Spleen (tissue), 13 donors: ENCODE measurements at places on chromosomes 6 and 20. TPM values are rescaled to one million over a fixed set of nuclear protein-coding genes. Genes with fewer than 3 reads are reported as not detected.

The MLN gene
- total RNA-seq: not detected

The FERMT1 gene
- total RNA-seq: 0.44 TPM

The TXNDC5 gene
- total RNA-seq: 189 TPM

The SIRPB1 gene
- total RNA-seq: 89.5 TPM

The ADGRF5 gene
- 63.0 TPM for total RNA-seq

The MICB gene
- 14.9 TPM for total RNA-seq

The POM121L2 gene
- not detected for total RNA-seq

The SPEF1 gene
- not detected for total RNA-seq

The MRPL14 gene
- total RNA-seq: 20.2 TPM

The RNF8 gene
- 14.7 TPM for total RNA-seq

The PBOV1 gene
- not detected for total RNA-seq

The C2 gene
- 139 TPM for total RNA-seq

The FNDC1 gene
- 0.33 TPM for total RNA-seq

The CD2AP gene
- 41.9 TPM for total RNA-seq

The MKKS gene
- total RNA-seq: 12.5 TPM

The PDCD2 gene
- 46.4 TPM for total RNA-seq

The RHAG gene
- 14.7 TPM for total RNA-seq

The SLC17A3 gene
- total RNA-seq: not detected

The CABLES2 gene
- total RNA-seq: 5.9 TPM

The ASIP gene
- not detected for total RNA-seq

The CASP8AP2 gene
- 18.1 TPM for total RNA-seq

The MEP1A gene
- 0.42 TPM for total RNA-seq

The EPPIN gene
- not detected for total RNA-seq

DNA sequence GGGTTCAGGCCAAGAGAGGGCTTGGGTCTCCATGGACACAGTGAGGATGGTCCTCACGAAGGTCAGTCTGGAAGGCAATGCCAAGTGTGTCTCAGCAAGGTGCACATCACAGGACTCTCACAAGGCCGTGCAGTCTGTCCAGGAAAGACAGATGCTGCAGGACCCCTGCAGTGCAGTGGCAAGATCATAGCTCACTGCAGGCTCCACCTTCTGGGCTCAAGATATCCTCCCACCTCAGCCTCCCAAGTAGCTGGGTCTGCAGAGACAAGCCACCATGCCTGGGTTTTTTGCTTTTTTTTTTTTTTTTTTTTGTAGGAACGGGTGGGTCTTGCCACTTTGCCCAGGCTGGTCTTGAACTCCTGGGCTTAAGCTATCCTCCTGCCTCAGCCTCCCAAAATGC, 26.4 kb downstream of the ZMYND8 start:
- DNase-seq: no peak

GRCh38 chr20:46200582-46201570, 82.8 kb downstream of the CD40 start:
- DNase-seq: no peak

DNA sequence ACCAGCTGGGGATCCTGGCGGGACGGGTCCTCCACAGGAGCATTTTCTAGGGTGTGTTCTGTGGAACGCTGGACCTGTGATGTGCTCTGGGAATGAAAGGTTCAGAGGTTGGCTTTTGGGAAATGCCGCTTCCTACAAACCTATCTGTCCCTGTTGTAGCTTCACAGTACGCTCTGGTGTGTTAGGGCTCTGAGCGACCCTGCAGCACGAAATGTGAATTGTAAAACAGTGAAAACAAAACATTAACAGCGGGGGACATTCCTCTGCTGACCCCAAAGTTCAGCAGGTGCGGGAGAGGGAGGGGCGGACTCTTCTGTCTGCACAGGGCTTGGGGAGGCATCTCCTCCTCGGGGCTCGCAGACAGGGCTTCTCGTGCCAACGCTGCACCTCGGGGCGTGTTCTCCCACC, 155.9 kb downstream of the NRN1 start:
- no peak for DNase-seq

- DNase-seq: no peak
Measured at GRCh38 chr6:114108119-114109002, 137.4 kb upstream of the HDAC2 start.

- DNase-seq: peak; percentile 69
Measured at GRCh38 chr20:48626226-48626937, 201.4 kb downstream of the PREX1 start.

DNA sequence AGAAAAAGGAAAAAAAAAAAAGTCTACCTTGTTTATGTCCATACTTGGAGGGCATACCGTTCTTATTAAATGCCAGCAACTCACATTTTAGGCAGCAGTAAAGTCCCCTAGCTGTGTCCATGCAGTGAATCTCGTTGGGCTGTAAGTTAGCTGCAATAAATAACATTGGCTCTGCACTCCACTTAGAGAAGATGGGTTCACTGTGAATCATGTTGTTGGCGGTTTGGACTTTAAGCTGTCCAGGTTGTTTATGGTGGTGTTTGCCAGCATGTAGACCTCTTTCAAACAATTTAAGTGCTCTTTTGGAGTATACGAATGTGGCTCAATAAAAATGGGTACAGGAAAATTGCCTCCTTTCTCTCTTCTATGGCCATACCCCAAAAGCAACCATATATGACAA, 127.4 kb downstream of the ZNF217 start:
- no peak for DNase-seq

DNA sequence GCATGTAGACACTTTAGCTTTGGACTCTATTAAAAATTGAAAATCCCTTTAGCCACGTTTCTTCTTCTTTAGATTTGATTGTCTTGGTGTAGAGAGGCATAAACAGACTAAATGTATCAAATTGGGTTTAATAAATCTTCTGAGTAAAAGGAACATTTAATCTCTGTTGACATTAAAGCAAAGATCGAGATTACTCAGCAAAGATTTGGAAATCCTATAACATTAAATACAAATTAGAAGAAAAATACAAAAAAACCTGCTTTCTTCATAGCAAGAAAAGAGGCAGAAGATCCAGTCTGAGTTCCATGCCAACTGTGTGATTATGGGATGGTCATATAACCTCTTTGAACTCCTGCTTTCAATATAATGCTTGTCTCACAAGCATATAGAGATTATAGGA, 172.3 kb downstream of the GJA1 start:
- no peak for DNase-seq

GRCh38 chr6:71349395-71349794, 60.8 kb downstream of the OGFRL1 start:
- DNase-seq: no peak

- DNase-seq: no peak
Measured at GRCh38 chr6:147566244-147566898, 57.9 kb downstream of the SAMD5 start.

- no peak for DNase-seq
Measured at GRCh38 chr6:151154418-151154817, 85.3 kb upstream of the AKAP12 start.

DNA sequence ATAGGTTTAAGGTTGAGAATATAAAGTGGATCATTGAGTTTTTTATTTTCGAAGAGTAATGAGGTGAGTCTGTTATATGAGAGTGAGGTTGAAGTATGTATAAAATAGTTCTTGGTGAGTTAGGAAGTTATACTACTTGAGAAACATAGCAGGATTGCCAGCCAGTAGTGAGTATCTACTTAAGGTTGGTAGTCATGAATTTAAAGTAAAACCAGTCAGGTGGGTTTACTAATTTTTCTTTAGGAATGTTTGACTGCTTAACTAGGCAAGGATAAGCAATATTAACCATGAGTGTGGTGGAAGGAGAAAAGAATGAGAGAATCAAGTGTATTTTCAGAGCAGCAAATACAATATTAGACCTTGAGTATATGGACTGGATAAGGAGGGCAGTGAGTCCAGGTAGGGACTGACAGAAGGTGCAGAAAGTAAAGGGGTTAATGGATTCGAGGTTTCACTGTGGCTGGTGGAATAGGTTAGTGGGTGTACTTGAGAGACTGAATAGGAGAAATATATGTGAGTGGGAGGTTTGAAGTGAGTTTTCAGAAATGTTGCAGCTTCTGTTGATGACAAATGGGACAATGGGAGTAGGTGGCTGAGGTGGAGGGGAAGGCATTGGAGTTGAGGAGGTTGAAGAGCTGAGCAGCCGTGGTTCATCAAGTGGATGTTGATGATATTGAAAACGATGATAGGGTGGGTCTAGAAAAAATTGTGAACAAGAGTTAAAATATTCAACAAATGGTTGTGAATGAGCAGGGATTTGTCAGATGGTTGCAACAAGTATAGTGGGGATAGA, 232.5 kb upstream of the ASCC3 start:
- DNase-seq: no peak

GRCh38 chr6:29520232-29520631, 32.5 kb upstream of the MAS1L start:
- no peak for DNase-seq

DNA sequence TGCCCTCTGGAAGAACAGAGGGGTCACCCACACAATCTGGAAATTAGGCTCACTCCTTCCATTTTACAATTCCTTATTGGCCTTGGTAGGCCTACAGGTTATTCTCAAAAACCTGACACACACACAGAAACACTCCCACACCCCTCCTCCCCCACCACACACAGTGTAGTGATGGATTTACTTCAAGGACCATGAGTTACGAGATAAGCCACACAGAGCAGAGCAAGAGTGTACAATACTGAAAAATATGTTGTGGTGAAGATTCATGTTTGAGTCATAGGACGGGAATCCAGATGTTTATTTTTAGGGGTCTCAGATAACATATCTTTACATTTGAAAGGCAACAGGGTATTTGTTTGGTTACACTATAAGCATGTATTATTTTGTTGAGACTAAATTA, 291.9 kb downstream of the PLCB1 start:
- no peak for DNase-seq

DNA sequence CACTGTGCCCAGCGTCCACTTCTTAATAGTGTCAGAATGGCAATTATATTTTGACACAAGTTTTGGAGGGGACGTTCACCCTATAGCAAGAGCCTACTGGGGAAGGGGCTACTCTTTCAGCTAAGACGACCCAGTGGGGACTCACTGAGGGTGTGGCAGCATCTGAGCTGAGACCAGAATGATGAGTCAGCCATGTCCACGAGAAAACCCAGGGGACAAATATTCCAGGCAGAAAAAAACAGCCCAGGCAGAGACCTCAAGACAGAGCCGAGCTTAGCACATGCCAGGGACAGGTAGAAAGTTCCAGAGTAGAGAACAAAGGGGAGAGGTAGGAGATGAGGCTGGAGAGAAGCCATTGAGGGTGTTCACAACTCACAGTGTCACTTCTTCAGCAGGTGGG, 11.2 kb downstream of the CNBD2 start:
- no peak for DNase-seq

GRCh38 chr6:82113231-82113630, 134.3 kb downstream of the IBTK start:
- no peak for DNase-seq

- no peak for DNase-seq
Measured at GRCh38 chr6:70309243-70309642, 6.4 kb upstream of the COL9A1 start.

DNA sequence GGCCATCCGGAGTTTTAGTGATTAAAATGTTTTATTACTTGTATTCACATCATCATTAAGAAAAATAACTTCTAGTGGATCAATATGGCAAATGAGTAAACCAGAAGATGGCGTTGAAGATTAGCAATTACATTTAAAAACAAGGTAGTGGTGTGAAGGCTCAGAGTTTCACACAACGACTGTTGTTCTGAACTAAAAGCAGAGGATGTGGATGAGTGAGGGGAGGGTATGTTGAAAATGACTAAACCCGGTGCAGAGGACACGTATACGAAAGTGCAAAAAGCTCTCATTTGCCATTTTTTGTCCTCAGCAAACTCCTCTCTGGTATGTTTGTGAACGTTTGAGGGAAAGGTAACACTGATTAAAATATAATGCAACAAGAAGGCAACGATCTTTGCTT, 1.9 kb upstream of the IRF4 start:
- DNase-seq: no peak

- no peak for DNase-seq
Measured at GRCh38 chr20:6954219-6954618, 186.7 kb downstream of the BMP2 start.

DNA sequence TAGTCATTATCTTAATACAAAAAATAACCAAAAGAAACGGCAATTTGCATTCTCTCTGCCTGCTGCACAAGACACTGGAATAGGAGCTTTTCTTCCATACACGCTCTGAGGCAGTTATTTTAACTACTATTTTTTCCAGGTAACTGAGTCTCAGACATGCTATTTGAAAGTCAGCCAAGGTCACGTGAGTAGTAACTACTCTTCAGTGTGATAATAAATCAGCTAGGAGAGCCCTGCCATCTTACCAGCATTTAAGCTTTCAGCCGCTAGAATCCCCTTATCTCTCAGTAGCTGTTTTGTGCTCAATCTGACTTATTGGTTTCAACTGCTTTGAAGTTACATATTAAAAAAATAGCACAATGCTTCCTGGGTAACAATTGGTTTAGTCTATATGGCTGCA, 84.5 kb downstream of the NRN1 start:
- DNase-seq: no peak

- DNase-seq: no peak
Measured at GRCh38 chr6:24257282-24257681, 100.6 kb downstream of the DCDC2 start.

GRCh38 chr6:29791786-29792122, 35.9 kb upstream of the HLA-G start:
- no peak for DNase-seq

DNA sequence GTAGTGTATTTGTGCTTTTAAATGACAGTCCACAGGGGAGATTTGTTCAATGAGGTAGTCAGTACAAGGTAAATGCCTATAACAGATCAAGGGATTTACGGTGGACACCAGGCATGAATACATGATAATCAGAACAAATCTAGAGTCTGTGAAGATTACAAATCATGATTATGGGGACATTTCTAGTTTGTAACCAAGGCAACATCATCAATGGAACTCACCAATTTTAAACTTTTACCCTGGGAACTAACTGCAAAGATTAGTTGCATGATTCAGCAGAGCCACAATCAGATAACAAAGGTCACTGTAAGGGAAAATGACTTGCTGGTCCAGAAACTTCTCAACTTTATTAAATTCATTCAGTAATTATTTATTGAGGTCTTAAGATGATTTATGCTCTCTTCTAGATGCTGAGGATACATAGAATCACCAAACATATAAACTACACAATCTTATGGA, at the start of gene CRISP1:
Gene CRISP1 (minus strand): TSS at position 51 of the 459 bp plus-strand sequence. CDS start 9,135 bp downstream, outside the sequence.
- no peak for DNase-seq

DNA sequence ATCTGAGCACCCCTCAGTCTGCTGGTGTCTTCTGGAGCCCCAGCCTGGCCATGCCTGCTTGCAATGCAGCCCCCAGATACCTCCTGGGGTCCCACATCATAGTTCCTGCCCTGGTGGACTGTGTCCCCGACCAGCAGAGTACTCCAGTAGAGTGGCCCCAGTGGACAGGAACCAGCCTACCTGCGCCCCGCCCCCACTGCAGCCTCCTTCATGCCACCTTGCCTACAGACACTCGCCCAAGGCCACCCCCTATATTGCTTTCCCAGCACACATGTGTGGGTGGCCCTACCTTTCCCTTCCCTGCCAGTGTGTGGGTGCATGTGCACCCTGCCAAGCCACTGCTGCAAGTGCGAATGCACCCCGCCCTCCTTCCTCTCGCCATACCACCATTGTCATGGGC, 204.0 kb downstream of the EDN1 start:
- no peak for DNase-seq

- no peak for DNase-seq
Measured at GRCh38 chr6:106939848-106940247, 34.7 kb downstream of the CD24 start.

GRCh38 chr6:142702501-142703460, 242.2 kb downstream of the HIVEP2 start:
- DNase-seq: peak; percentile 83

GRCh38 chr6:24949020-24949569, 13.3 kb upstream of the RIPOR2 start:
- no peak for DNase-seq

GRCh38 chr6:36413489-36414480, 26.3 kb upstream of the ETV7 start:
- no peak for DNase-seq
